B cell (primary cell): ENCODE measurements at places on chromosomes 5 and 9.

DNA sequence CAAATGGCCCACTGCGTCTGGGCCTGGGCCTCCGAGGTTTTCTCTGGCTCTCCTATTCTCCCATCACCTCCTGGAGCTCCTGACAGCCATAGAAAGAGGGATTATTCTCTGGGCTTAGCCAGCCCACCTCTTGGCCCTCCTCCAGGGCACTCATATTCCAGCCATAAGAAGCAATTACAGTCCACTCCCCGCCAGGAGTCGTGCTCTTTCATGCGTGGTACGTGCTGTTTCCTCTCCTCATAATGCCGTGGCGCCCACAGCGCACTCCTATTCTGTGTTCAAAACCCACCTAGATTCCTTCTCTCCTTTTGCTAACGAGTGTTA, 240.8 kb upstream of the ZNF462 start:
- no peak for DNase-seq

DNA sequence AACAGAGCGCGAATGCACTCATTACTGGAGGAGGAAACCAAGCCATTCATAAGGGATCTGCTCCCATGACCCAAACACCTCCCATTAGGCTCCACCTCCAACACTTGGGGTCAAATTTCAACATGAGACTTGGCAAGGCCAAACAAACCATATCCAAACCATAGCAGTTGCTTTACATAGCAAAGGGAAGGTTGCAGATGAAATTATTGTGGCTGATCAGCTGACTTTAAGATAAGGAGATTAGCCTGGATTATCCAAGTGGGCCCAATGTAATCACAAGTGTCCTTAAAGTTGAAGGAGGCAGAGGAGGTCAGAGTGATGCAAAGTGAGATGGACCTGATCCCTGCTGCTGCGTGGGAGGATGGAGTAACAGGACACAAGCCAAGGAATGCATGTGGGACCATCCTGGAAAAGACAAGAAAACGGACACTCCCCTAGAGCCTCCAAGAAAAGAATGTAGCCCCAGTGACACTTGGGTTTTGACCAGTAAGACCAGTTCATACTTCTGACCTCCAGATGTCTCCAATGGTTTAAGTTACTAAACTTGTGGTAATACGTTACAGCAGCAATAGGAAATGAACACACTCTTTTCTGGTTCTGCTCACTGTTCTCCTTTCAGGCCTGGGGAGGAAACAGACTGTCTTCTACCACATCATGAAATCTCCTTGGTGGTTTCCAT, 167.3 kb downstream of the GNAQ start:
- DNase-seq = no peak

DNA sequence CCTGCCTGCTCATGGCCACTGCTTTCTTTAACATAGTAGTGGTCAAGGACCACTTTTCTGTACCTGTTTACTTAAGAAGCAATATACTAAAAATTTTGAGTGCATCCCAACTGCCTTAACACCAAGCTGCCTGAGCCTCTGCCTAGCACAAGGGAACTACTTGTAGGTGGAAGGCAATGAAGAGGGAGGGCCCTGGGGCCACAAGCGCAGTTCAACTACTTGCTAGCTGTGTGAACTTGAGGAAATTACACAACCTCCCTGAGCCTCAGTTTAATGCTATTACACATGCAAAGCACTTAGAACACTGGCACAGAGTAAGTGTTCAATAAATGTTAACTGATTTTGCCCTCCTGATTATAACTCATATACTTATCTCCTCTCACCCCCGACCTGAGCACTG, 6.3 kb downstream of the ARL15 start:
- no peak for DNase-seq

DNA sequence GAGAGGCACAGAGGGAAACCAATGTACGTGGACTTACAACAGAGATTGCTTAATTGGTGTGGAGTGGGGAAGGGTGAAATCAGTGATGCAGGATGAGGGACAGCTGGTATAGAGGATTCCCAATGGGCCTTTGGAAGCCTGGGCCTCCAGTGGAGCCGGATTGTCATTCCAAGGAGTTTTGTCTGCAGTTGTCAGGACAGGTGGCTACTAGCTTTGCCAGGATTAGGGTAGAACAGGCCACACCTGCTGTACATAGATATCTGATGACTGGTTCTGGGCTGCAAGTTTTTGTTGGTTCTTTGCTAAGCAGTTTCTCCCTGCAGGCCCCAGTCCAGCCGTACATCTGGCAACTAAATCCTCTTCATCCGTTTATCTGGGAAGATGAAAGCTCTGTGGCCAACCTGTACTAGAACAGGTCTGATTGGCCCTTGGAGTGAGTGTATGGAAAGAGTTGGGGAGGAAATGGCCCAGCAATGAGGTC, 4.2 kb downstream of the SKP2 start:
- no peak for DNase-seq

DNA sequence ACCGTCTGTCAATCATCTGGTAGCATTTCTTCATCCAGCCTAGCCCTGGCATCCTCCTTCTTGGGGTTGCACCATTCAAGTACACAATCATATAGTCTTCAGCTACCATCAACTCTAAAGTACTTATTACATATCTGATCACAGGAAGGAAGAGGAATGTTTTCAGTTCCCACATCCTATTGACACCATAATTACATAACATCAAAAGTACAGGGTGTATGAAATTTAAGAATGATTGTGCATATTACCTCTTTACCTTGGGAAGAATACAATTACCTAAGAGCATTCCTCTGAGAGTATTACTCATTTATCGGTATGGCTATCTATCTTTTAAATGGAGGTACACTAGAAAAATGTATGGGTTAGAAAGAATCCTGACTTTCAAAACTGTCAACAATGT, 126.8 kb upstream of the PCA3 start:
- no peak for DNase-seq

DNA sequence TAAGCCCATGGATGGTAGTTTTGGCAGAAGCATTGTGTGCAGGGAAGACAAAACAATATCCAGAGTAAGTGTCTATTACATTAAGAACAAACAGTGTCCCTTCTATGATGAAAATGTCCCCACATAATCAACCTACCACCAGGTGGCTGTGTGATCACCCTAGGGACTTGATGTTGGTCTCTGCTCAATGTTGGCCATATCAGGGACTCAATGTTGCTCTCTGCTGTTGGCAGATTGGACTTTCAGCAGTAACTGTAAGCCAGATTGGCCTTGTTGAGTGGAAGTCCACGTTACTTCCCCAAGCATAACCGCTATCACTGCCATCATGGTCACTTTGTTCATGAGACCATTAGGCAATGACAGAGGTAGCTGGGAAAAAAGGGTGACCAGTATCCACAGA, 52.8 kb upstream of the PRSS3 start:
- no peak for DNase-seq

DNA sequence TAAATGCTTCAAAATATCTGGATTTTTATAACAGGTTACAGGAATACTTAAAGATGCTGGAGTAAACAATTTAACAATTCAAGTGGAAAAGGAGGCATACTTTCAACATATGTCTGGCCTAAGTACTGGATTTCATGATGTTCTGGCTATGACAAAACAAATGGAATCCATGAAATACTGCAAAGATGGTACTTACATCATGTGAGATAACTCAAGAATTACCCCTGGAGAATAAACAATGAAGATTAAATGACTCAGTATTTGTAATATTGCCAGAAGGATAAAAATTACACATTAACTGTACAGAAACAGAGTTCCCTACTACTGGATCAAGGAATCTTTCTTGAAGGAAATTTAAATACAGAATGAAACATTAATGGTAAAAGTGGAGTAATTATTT, 35.6 kb downstream of the SLC30A5 start:
- DNase-seq = no peak

DNA sequence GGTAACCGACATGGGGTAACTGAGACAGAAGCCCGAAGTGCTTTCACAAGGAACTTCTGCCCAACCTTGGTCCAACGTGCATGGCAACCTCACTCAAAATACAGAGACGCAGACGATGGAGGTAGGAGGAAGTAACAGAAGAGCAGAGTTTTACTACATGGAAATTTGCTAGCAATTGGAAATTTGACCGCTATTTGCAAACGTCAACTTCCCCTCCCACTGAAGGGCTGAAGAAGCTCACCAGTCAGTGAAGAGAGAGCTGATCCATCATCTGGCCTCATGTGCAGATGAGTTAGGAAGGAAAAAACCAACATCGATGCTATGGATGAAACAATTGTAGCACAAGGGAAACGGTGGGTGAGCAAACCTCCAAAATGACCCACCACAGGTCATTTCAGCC, 196.7 kb downstream of the RGS3 start:
- no peak for DNase-seq

DNA sequence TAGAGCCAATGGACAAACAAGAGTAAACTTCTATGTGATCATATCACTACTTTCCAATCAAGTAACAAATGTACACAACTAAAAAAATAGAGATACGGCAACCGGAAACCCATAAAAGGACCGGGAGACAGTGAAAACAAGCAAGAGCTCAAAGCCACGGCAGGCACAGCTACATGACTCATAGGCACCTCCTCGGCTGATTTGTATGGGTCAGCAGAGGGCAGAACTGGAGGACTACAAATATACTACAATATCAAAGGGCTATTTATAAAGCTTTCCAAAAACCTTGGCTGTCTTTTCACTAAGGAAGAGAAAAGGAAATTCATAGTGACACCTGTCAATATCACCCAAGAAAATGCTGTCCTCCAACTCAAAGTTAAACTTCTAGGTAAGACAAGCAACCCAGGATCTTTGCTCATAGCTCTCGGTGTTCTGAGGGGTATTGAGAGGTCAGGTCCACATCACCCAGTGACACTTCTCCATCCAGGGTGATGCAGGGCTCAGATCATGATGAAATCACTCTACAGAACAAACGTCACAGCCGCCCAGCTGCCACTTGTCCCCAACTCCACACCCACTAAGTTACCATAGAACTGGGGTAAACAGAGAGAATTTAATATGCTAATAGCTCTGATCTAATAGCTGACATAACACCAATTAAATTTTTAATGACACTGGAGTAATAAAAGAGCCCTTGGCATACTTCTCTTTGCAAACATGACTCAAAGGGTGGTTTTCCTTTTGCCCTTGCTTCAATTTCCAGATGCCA, 41.3 kb downstream of the PFDN1 start:
- DNase-seq = no peak

DNA sequence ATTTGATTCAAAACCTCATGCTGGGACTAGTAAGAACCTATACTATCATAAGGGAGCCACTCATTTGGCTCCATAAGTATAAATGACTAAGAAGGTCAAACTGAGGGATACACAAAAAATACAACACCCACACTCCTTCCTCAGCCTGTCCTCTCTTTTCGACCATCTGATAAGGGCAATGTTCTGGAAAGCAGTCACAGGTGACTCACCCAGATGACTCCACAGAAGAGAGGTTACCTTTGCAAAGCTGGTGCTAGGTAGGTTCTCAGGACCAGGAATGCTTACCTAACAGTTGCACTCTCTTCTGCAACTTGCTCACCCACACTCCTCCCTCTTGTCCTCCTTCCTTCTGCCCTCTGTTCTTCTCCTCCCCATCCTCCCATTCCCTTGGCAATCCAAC, 32.9 kb downstream of the LHFPL2 start:
- no peak for DNase-seq

- DNase-seq = no peak
Observed at GRCh38 chr5:4212071-4212739, 616.6 kb downstream of the IRX1 start.

DNA sequence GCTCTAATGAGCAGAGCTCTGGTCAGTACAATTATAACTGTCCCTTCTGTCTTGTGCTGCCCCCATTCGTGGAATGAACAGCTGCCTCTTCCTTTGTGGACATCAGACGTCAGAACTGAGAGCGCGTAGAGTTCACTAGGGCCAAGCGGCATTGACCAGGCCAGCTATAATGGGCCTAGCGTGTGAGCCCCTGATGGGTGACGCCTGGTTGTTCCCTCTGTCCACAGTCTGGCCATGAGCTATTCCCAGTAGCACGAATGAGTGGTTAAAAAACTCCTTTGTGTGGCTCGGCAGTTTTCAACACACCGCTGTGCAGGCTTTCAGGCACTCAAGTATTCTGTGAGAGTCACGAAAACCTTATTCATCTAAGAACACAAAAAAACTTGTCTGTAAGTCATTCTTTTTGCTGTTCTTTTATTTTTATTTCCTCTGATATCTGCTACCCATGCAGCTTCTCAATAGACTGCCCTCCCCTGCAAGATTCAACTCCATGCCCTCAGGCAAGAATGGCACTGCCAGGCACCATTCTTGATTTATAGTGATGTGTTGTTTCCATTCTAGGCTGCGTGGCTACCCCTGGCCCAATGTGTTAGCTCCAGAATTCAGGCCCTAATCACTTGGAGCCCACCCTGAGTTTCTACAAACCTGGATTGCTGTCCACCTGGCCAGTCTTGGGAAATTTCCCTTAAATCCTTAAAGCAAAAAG, 52.5 kb downstream of the ANKDD1B start:
- no peak for DNase-seq

DNA sequence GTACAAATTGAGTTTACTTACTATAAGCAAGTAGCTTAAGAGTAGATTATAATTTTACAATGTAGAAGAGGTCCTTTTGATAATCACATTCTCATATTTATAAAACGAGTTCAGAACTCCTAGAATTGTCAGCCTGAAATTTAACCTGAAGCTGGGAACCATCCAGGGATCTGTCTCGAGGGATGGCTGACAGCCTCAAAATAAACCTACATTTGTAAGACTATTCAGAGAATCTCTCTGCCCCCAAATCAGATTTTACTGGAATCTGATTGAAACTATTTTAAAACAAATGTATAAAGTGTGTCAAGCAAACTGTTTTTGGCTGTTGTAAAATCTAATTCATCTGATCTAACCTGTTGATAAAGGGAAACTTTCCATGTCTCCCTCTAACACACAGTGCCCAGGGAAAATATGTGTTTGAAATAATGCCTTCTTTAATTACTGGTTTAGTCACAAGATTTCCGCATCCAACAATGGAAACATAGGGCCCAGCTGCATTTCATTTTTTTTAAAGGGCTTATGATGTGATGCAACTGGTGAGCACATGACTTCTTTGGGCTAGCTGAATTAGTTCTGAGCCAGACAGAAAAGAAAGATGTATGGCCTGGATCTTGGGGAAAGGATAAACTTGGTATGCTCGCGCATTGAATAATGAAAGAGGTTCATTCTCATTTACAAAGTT, 30.3 kb downstream of the SLC25A46 start:
- no peak for DNase-seq

GRCh38 chr5:38193015-38193581, 65.3 kb upstream of the EGFLAM start:
- DNase-seq = peak; percentile 40

GRCh38 chr5:157602505-157602904, 26.9 kb upstream of the ADAM19 start:
- peak; percentile 84 for DNase-seq
